NCI-H187 treated with DMSO at 0.1 percent for 48 hours (cell line): ENCODE measurements at places on chromosomes 13 and 19.

- DNase-seq, result no peak
These were observed 150.9 kb downstream of the SPRY2 start for GRCh38 chr13:80189889-80190597.

DNA sequence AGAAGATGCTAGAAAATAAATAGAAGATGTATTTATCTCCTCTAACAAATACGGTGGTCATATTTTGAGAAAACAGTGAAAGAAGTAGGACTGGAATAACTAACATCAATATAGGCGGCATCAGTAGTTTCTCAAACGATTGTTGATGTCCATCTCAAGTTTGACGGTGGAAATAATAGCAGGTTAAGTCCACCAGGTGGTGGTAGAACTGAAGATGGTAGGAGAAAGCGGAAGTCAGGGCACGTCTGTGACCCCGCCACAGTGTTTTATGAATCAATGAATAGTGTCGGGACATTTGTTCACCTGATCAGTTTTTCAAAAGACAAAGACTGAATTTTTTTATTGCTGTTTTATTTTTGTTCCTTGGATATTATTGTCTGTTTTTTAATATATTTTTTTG, 706.4 kb upstream of the SLC10A2 start:
- no peak for DNase-seq

DNA sequence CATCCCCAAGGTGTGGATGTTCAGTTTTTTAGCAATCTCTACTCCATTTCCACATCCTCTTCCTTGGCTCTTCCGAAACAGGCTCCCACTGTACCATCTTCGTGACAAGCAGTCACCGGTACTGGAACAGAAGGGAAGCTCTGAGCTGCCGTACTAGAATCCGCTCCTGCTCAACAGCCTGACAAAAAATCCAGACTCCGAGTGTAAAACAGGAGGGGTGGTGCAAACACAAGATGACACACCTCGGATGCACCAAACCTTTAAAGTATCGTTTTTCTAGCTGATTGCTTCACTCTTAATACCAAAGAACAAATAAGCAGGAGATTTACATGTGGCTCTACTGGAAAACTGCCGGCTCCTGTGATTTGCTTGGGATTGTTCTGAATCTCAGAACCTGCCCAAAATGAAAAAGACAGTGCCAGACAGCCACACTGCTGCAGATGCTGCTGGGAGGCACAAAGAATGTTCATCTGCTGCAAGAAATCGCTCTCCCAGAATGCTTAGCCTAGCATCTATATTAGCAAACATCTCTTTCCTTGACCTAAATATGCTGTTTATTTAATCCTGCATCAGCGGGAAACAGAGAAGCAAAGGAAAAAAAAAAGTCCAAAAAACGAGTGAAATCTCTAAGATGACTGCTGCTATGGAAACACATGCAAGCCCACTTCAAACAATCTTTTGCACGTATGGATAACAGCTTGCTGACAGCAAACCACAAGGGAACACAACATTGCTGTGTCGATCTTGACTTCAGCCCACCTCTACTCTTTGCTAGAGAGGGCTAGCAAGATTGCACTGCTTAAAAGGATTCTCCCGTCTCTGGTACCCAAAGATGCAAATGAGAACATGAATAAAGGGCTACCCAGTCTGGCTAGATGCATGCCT, 38.0 kb upstream of the DOCK9 start:
- DNase-seq, result no peak

DNA sequence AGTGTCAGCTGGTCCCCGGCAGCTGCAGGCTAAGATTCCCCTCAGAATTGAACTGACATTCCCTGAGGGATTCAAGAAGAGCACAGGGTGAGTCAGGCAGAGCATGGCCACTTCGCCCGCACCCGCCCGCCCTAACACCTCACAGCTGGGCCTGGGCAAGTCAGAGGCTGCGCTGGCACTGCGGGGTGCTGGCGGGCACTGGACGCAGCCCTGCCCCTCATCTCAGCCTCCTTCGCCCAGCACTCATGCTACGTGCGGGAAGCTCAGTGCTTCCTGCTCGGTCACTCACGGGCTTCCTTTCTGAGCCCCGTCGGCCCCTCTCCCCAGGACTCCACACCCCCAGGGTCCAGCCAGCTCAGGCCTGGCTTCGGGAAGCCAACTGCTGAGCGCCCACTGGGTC, 56.9 kb downstream of the MLLT1 start:
- DNase-seq, result no peak

GRCh38 chr19:41206456-41206855, 12.6 kb upstream of the AXL start:
- DNase-seq, result no peak

DNA sequence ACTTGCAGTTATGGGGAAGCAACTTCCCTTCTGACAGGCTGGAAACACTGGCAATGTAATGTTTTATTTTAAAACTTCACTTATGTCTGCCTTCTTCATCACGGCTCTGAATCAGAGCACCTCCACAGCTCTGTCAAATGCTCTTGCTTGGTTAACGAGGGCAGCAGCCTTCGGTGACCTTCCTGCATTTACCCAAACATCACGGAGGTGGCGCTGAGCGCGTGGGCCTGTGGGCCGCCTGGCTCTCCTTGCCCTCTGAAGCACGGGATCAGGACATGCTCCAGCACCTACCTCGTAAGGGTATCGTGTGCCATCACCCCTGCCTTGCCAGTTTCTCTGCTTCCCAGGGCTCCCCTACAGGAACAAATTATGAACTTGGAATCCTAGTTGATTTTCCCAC, 310.0 kb downstream of the TEX29 start:
- peak; percentile 68 for DNase-seq

GRCh38 chr13:25932365-25932764, 119.5 kb downstream of the SHISA2 start:
- no peak for DNase-seq

GRCh38 chr13:109599901-109600657, 186.3 kb downstream of the IRS2 start:
- no peak for DNase-seq

DNA sequence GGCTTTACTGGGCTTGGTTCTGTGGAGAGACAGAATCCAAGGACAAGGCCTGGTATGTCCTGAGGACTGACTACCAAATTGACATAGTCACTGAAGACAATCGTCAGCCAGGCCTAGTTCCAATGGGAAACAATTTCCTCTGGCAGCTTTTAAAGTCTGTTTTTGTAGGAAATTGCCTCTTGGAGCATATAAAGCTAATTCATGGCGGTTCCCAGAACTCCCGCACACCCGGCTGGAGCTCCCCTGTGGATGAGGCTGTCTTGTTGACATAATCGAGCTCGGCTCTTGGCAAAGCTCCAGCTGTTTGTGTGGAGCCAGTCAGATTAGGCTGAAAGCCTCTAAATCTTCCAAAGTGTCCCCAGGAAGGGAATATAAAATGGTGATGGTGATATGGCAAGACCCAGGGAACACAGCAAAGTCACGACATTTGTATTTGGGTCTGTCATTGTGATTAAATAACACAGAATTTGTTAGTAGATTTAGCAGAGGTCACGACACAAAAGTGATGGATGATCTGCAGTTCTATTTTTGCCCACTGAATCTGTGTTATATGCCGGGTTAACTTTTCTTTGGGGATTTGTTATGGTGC, 395.0 kb downstream of the PCDH9 start:
- DNase-seq, result peak; percentile 7

DNA sequence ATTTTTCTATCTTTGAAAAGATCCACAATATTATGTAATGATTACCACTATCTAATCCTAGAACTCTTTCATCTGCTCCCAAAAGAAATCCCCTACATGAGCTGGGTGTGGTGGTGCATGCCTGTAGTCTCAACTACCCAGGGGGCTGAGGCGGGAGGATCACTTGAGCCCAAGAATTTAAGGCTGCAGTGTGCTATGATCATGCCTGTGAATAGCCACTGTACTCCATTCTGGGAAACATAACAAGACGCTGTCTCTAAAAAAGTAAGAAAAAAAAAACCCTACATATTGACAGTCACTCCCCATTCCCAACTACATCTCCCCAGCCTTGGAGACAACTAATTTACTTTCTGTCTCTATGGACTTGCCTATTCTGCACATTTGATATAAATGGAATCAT, 1.1 kb upstream of the ZNF226 start:
- DNase-seq, result no peak

- DNase-seq, result no peak
These were observed 47.8 kb downstream of the GADD45B start for GRCh38 chr19:2523630-2524311.

DNA sequence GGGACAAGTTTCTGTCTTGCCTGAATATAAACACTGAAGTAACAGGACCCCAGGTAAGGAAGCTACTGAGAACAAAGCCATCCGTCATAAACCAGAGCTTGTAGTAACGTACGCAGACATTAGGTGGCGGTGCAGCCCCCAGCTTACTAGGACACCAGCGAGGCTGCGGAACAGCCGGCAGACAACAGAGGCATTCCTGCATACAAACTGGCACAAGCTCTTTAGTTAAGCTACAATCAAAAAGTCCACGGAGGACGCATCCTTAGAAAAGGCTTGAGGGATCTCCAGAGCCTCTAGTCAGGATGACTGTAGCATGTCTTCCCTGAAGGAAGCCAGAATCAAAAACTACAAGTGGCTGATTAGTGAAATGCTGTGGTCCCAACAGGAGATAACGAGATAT, 26.2 kb downstream of the ZNF160 start:
- no peak for DNase-seq

DNA sequence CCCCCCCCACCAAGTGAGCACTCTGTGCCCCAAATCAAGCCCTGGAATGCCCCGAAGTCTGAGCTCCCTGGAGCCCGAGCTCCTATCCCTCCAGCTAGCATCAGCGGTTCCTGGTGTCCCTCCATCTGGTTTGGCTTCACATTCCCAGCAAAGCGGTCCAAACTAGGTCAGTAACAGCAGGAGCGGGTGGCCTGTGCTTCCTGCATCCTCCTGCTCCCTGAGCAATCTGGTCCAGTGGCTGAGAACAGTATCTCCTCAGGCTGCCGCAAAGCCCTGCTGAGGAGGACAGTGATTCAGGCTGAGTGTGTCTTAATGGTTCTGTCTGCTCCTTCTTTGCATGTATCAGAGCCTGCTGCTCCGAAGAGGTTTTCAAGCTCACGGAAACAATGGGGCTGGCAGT, 25.9 kb downstream of the RASL11A start:
- no peak for DNase-seq

DNA sequence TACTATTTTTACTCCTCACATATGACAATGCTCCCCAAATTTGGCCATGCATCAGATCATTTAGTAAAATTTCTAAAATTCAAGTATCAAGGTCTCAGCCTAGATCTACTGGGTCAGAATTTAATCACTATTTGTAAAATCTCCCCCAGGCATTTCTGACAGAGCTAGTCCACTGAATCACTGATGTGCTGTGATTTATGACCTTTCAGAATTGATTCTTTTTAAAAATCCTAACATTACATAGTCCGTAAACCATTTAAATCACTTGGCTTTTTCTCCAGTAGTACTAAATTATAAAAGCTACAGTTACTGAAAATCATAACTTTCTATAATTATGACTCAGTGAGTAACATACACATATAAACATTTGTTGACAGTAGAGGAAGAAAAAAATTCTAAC, 92.8 kb upstream of the RAP2A start:
- no peak for DNase-seq

GRCh38 chr19:18487576-18488402, 34.1 kb downstream of the ELL start:
- no peak for DNase-seq

DNA sequence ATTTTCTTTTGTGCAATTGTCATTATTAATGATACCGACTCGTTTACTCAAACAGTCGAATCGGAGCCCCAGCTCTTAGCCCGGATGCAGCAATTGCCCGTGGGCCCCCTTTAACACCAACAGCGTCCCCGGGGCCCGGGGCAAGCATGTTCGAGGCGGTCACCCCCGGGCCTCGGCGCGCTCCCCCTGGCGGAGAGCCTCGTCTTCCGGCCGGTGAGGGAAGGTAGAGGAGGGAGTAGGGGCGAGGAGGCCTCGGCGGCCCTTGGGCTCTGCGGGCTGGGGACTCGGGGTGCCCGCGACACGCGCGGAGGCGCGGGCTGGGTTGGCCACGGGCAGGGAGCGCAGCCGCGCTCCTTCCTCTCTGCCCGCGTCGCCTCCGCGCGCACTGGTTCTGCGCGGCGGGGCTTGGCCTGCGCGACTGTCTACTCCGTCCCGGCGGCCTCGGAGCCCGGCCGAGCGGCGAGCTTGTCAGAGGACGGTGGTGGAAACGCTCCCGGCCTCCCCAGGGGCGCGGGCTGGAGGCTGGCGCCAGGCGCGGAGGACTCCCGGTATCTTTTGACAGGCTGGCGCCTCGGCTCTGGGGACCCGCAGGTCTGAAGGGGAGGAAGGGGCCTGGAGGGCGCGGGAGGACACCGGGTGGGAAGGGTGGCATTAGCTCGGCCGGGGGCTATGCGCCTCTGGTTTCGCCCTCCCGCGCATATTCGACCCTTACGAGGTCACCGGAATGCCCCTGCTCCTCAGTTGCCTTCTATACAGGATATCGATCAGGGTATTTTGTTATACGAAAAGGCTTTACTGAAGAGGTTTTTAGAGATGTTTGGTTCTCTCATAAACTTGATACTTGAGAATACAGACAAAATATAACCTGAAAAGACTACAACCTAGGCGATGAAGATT, 1.5 kb downstream of the BIVM start:
- DNase-seq, result peak; percentile 48

DNA sequence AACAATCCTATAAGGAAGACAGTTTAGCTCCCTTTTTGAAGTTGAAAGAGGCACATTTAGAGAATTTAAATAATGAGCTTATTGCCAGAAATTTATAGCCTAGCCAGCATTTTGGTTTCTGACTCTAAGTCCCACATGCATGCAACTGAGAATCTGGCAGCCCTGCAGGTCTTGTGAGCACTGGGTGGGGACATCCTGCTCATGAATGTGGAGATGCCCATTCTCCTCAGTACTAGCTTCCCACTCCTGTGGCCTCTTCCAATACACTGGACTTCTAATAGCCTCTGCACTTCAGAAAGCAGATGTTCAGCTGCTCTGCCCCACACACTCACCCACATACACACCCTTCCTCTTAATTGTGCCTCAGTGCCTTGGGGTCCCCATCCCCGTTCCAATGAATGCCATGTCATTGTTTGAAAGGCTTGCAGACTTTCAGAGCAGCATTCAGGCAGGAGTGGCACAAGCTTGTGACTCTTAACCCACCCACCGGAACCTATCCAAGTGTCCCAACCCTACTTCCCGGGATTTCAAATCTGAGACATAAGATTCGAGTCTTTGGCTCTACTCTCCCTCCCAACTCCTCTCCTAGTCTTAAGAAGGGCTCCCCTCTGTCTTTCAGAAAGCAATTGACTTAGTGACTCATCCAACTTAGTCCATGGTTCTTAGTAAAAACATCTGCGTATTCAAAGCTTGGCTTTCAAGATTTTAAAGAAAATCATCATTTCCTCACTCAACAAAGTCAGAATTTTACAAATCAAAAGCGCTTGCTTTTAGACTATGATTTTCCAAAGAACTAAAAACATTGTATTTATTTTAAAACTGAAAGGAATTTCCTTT, 80.0 kb upstream of the FREM2 start:
- DNase-seq, result no peak
